Stimulated activated CD4-positive, alpha-beta T cell treated with anti-CD3 and anti-CD28 coated beads, Interleukin-1b, Interleukin-23, amount 100 ng/mL, for 4 hours (primary cell): ENCODE measurements at places on chromosomes 1 and 21.

GRCh38 chr1:2272686-2273400, 44.7 kb downstream of the SKI start:
- DNase-seq, result no peak

DNA sequence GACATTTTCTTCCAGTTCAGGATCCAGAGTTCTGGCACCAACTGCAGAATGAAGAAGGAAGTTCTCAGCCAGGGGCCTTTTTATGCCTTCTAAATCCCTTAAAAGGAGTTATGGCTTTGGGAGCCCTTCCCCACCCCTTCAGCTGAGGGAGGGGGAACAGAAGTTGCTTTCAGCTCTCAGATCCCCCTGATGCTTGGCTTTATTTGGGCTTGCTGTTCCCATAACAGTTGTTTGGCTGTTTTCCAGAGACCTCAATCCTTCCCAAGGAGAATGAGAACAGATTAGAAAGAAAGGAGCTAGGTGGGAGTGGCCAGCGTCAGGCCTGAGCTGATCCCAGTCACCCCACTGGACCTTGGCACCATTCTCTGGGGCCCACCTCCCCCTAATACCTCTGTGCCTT, at the start of gene RPE65:
TSS of gene RPE65 (minus strand) at position 54 of the 400 bp plus-strand sequence. CDS start at position 5, 49 bp downstream.
- DNase-seq, result no peak

DNA sequence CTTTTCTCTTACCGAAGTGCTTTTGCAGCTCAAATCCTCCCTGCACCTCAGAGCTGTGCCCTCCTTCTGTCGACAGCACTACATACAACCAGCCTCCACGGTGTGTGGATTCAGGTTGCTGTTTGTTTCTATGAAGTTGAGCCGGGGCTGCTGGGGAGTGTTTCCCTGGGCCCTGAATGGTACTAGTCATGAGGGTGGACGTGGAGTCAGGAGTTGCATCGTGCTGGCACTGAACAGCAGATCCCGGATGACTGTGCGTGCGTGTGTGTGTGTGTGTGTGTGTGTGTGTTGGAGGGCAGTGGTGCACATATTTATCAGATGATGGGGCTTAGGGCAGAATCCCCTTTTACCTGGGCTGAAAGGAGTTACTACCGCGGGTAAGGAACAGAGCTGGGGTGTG, 47.0 kb downstream of the ACTL8 start:
- no peak for DNase-seq

DNA sequence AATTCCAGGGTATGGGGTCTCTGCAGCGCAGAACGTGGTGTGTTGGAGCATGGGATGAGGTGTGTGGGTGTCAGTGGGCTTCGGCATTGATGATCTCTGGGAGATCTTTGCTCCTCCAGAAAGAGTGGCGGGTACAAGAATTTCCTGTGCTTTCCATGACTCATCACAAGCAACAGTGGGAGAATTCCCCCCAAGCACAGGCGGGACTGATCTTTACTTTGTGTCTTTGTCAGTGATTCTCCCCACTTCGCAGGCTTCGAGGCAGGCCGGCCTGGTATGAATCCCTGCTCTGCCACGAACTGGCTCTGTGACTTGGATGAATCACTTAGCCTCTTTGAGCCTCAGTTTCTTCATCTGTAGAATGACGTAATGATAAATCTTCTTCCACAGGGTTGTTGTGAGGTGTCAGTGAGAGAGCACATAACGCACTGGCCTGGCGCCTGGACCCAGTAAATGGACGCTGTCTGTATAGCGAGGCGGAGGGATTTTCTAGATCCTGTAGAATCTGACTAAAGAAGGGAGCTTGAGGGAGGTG, 2.0 kb downstream of the OPRD1 start:
- no peak for DNase-seq

GRCh38 chr1:27570784-27571183, 33.2 kb downstream of the AHDC1 start:
- DNase-seq, result no peak

- no peak for DNase-seq
Observed at GRCh38 chr1:94301186-94301585, 63.8 kb upstream of the ARHGAP29 start.

GRCh38 chr1:23124259-23125026, 44.2 kb downstream of the LUZP1 start:
- DNase-seq, result no peak

DNA sequence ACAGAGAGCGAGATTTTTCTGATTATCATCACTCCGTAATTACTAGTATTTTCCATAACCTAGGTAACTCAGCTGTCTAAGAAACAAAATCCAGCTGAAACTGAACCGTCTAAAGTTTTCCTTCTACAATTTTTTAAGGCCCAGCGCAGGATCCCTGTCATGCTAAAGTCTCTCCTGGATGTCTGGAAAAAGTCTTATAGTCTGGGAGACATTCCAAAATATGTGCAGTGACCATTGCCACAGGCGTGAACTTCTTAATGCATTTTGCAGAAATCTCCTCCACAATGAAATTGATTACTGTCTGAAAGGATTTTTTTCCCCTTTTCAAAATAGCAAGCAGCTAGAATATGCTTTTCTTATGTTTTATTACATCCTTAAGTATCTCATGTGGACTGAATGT, 209.3 kb upstream of the C1orf105 start:
- DNase-seq, result no peak

DNA sequence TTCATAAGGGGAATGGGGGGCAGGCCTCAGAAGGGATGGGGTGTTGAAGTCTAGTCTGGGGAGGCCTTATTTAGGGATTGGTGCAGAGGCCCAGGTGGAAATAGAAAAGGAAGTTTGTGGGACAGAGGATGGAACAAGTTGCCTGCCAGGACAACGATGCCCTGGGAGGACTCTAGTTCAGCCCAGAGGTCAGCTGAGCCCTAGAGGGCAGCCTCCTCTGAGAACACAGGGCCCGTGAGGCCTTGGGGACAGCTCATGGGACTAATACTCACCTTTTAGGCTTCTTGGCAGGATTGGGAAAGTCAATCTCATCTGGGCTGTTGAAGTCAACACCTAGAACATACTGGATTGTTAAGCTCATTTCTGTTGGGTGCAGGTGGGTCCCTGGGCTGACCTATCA, 43.0 kb downstream of the LHX4 start:
- DNase-seq, result no peak

DNA sequence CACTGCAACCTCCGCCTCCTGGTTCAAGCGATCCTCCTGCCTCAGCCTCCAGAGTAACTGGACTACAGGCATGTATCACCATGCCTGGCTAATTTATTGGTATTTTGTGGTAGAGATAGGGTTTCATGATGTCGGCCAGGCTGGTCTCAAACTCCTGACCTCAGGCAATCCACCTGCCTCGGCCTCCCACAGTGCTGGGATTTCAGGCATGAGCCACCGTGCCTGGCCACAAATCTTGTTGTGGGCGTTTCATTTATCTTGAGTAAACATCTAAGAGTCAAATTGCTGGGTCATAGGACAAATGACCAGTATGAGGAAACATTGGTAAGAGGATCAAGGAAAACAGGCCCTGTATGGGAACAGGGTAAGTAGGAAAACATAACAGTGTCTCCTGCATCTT, 17.9 kb downstream of the TMEM200B start:
- DNase-seq, result no peak

- DNase-seq, result no peak
Observed at GRCh38 chr21:32975811-32976431, 49.8 kb upstream of the OLIG2 start.

DNA sequence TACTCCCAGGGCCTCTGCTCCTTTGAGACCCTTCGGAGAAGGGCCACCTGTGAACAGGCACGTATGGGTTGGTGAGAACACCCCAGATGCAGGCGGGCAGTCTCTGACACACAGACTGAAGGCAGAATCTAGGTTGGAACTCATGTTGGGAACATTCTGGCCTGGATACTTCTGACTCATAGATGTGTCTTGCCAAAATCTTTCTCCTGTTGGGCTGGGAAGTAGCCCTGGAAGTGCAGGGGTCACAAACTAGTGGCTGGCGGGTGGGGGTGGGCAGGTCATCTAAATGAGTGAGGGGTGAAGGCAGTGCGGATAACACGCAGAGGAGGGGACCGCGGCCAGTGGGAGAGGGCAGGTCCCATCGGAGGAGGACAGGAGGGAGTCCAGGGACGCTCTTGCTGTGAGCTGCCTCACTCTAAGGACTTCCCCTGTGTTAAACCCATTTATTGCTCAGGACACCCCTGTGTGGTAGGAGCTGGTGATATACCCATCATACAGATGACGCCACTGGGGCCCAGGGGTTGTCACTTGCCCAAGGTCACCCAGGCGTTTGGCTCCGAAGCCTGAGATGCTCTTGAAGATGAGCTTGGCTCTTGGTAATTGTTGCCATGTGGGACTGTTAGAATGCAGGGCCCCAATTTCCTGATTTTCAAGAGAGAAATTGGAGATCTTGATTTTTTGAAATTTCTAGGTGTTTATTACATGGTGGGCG, 181.0 kb downstream of the PTPRU start:
- no peak for DNase-seq

DNA sequence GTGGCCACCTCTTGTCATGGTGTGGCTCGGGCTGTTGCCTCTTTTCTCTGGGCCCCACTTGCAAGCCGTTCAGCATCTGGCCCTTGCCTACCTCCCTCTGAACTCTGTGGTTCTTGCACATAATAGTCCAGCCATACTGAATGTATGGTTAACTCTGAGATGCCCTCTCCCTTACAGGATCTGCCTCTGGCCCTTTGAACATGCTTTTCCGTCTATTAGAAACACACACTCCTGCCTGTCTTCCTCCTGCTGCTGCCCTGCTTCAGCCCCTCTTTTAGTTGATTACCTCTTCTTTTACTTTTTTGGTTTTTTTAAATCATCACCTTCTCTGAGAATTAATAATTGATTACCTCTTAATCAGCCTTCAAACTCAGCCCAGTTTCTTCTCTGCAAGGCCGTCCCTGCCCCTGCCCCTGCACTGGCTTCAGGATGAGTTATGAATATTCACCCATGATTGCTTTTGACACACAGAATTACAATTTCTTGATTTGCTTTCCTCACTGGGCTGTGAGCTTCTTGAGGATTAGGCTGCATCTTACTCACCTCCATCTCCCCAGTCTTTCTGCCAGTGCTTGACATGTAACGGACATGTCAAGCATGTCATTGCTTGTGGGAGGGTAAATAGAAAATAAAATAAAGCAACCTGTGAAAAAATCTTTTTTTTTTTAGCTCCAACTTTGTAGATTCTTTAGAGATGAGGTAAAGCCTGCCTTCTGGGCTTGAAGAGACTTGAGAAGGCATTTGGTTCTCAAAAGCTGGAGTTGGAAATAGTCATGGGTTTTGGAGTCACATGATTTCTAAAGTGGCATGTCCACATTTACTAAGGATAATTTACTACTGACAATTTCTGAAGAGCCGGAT, 158.3 kb downstream of the PLXNA2 start:
- DNase-seq, result no peak

DNA sequence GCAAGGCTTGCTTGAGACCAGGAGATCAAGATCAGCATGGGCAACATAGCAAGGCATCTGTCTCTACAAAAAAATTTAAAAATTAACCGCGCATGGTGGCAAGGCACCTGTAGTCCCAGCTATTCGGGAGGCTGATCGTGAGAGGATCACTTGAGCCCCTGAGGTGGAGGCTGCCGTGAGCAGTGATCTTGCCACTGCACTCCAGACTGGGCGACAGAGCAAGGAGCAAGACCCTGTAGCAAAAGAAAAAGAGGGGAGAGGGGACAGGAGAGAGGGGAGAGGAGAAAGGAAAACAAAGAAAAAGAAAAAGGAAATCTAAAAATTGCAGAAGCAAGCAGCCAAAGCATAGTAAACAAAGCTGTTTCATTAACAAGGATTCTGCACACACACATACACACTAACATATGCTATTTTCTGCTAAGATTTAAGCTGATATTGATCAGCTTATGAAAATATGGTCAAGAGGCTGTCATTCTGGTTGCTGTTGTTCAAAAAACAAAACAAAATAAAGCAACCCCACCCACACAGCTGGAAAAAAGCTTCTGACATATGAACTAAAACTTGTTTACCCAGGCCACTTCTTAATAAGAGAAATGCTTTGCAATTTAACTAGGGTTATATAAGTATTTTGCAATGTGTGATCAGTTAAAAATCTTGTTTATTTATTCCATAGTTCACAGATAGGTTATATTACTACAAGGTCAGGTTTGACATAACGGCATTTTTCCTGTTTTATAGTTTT, 1.8 kb downstream of the ARNT start:
- DNase-seq, result no peak

DNA sequence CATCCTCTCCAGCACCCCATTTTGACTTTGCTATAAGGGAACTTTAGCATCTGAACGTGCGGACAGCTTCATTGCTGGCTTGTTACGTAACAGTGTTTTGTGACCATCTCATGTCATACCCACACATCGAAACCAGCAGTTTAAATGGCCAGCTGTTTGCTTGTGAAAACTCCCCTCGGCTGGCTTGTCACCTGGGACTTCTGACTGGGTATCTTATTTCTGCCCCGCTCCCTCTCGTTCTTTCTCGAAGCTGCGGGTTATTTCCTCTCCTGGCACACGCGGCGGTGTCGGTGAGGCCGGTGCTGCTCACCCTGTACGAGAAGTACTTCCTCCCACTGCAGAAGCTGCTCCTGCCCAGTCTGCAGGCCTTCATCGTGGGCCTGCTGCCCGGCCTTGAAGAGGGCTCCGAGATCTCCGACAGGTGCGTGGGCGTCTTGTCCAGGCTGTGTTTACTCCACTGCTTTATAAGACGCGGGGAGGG, 43.5 kb downstream of the DOP1B start:
- DNase-seq, result no peak

GRCh38 chr1:46401964-46402626, 8.0 kb downstream of the FAAH start:
- DNase-seq, result no peak

- no peak for DNase-seq
Observed at GRCh38 chr21:25490742-25491141, 116.5 kb downstream of the MRPL39 start.

GRCh38 chr1:79398501-79398900, 392.0 kb upstream of the ADGRL4 start:
- no peak for DNase-seq

GRCh38 chr1:118185084-118185832, at the start of gene SPAG17:
Gene SPAG17 (minus strand): TSS chr1:118185228. CDS start chr1:118185157, 71 bp downstream.
- no peak for DNase-seq

DNA sequence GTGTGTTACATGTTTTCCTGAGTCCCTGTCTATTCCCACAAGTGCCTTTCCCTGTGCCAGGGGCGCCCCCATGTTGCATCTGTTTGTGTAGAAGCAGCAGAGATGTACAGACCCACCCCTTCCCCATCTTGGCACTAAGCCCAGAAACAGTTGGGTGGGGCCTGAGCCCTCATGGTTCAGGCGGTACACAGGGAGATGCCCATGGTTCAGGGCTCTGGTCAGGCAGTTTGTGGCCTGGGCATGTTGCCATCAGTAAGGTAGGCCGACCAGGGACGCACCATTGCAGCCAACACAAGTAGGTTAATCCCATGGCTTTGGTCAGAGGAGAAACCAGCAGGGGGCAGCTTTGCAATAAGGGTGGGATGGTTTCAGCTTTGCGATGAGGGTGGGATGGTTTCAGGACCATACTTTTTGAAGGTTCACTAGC, 914 bp upstream of the ADGRB2 start:
- no peak for DNase-seq
